CMK (cell line): ENCODE measurements at places on chromosomes 3 and 15.
A peak's percentile ranks its signal among the peaks of the same experiment; 100 is the strongest.

- no peak for DNase-seq
These were observed 18.4 kb downstream of the GYG1 start for GRCh38 chr3:149009732-149010131.

DNA sequence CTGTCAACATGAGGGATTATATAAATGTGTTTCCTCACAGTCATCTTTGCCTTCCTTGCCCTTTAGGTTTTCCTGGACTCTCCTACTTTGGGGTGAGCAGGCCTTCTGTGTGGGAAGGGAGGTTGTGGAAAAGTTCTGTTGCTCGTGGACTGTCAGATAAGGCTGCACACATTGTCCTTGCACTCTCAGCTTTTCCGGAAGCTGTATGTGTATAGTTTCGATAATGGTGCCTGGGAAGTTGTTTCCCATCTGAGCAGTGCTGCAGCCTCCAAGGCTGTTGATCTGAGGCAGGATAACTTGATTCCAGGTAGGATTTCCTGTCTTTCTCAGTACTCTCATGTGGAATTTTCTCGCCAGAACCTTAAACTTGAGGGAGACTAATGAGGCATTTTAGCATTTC is 297.8 kb upstream of the AZI2 start:
- no peak for DNase-seq

DNA sequence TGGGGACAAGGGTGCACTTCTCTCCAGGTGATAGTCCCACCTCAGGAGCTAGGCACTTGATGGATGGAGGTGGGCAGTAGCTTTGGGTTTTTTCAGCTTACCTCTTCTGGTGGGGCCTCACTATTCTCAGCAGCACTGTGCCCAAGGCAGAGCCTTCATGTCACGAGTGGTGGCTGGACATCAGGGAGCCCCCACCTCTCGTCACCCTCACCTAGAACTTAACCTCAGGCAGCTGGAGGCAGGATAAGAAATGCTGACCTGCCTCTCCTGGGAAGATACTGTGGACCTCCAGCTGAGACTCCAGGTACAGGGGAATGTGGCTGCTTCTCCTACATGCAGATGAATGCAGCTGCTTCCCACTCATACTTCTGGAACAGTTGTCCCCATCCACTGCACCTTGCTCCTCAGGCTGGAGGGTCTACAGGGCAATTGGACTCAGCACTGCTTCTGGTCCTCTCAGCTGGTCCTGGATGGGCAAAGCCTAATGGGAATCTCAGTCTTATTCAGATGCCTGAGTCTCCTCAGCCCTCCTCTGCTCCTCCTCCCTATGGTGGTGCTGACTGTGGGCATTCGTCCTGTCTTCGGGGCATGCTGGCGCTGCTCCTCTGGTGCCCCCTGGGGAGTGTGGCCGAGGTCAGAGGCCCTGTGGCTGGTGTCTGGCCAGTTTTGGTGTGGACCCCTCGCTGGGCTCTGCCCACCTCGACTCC is 129.9 kb downstream of the KLF13 start:
- DNase-seq = no peak

DNA sequence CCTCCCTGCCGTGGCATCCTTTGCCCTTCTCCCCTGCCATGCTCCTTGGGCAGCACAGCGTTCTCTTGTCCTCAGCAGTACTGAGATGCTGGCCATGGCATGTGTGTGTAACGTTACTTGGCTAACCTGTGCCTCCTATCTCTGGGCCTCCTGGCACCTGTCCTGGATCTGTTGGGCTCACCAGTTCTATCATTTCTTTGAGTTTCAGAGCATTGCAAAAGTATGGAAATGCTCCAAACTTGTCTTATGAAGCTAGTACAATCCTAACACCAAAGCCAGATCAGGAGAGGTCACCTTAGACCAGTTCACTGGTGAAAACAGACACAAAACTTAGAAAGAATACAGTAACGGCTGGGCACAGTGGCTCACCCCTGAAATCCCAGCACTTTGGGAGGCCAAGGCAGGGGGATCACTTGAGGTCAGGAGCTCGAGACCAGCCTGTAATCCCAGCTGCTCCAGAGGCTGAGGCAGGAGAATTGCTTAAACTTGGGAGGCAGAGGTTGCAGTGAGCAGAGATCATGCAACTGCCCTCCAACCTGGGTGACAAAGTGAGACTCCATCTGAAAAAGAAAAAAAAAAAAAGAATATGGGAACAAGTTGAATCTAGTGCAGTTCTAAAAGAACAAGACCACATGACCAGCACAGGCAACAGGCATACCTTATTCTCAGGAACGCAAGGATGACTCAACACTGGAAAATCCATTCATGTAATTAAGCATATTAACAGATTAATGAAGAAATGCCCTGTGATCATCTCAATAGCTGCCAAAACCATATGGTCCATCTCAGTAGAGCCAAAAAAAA is 62.4 kb upstream of the TRPM1 start:
- no peak for DNase-seq

- DNase-seq = no peak
These were observed 11.4 kb downstream of the GPR87 start for GRCh38 chr3:151305060-151305774.

DNA sequence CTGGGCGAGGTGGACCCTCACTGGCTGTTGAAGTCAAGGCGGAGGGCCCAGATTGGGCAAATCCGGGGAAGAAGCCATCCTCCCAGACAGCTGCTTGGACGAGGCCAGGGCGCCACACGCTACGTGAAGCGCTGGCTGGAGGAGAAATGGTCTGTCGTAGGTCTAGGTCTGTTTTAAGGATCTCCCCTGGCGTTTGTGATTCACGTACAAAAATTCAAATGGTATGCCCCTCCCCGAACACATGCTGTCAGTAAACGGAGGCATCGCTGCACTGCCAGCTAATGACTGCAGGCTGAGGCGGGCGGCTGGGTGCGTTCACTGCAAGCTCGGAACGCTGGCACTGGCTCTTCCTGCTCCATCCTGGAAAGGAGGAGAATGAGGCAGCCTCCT is 69.9 kb downstream of the EPHB3 start:
- no peak for DNase-seq

- no peak for DNase-seq
These were observed 14.8 kb downstream of the PBRM1 start for GRCh38 chr3:52670621-52671521.

DNA sequence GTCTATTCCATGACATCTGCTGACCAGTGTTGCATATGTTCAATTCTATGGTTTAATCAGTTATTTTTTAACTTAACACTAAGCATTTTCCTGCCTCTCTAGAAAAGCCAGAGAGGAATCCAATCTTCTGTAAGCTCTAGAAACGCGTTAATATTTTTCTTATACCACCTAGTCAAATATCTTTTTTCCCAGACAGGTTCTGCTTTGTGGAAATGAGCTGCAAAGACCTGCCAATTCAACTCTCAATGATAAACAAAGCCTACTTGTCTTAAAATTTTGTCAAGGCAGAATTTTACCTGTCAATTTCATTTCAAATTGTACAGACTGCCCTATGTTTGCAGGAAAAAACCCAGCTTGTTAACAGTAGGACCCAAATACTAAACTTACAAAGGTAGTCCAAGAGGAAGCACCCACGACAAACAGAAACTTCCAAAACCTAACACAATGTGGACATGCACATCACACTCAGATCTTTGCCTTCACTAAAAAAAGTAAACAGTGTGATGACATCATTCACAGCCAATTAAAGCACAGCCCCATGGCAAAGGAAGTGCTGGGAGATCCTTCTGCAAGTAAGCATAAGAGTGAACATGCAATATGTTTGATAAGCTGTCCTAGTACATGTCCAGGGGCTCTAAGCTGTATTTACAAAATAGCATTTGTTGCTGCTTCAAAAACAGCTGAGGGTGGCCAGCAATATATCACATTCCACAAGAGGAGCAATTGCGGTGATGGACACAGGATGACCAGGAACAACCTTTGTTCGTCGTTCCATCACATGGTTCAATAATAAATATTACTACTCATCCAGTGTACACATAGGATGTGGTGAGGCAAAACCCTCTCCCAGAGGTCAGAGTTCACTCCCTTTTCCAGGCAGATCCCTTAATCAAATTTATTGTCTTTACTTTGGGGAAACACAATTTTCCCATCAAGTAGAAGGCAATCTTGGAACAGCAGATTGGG is 139.4 kb upstream of the TSC22D2 start:
- DNase-seq = no peak

- DNase-seq = no peak
These were observed 25.7 kb downstream of the TGFBR2 start for GRCh38 chr3:30632065-30632464.

- DNase-seq = no peak
These were observed 11.5 kb upstream of the TEX9 start for GRCh38 chr15:56353740-56354139.

- DNase-seq = no peak
These were observed 111.5 kb downstream of the PDZRN3 start for GRCh38 chr3:73513260-73513659.

GRCh38 chr3:129824926-129825541 is 68.5 kb downstream of the TMCC1 start:
- peak; percentile 29 for DNase-seq

DNA sequence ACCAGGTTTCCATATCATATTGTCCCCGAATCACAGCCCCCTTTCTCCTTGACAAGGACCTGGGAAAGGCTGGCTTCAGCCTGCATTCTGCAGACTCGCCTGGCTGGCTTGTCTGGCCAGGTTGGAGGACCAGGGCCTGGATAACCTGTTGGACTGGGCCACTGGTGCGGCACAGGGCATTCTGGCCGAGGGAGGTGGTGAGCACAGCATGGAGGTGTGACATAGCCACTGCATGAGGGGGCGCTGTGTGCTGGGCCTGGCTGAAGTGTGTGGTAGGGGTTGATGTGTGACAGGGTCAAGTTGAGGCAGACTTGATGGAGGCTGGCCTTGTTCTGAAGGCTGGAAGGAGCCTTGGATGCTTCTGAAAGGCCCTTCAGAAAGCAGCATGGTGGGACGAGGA is 2.9 kb downstream of the ESYT3 start:
- DNase-seq = no peak

- no peak for DNase-seq
These were observed 208.9 kb downstream of the ROBO1 start for GRCh38 chr3:79558943-79559342.
